M059J (cell line): ENCODE measurements at places on chromosomes 12 and 14. TPM values are rescaled to one million over a fixed set of nuclear protein-coding genes. Genes with fewer than 3 reads are reported as not detected.
A peak's percentile ranks its signal among the peaks of the same experiment; 100 is the strongest.

DNA sequence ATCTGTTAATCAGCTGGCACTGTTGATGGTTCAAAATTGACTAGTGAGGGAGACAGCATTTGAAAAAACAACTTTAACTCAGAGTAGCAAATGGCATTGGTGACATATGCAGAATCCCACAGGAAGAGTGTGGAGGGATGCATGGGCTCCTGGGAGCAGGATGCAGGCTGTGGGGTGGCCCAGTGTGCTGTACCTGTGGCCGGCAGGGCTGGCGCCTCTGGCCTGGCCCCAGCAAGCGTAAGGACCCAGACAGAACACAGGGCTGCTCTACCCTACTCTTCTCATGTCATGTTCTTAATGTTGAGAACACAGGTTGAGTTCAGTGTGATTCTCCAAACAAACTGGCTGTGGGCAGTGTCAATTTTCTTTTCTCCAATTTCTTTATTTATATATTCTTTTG lies 33.4 kb downstream of the DDX51 start:
- no peak for DNase-seq

DNA sequence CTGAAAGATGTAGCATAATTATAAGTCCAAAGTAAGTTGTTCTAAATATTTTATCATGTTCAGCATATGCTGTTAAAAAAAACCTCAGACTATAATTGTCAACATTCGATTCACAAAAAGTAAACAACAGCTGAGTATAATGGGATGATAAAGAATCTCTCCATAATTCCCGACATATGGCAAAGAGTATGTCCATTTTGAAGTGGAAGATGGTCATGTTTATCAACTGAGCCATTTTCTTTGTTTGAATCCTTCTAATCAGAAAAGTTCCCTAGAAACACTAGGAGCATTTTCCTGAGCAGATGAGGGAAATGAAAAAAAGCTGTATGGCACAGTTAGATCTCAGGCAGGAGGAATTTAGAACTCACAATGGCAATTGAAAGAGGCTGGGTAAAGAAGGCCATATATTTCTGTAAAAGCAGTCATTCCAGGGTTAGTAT lies 192.1 kb upstream of the AMIGO2 start:
- peak; percentile 22 for DNase-seq

- peak; percentile 35 for DNase-seq
These were observed 18.4 kb downstream of the USP44 start for GRCh38 chr12:95532851-95533250.

GRCh38 chr12:74292351-74293194 lies 245.1 kb upstream of the ATXN7L3B start:
- peak; percentile 79 for DNase-seq

DNA sequence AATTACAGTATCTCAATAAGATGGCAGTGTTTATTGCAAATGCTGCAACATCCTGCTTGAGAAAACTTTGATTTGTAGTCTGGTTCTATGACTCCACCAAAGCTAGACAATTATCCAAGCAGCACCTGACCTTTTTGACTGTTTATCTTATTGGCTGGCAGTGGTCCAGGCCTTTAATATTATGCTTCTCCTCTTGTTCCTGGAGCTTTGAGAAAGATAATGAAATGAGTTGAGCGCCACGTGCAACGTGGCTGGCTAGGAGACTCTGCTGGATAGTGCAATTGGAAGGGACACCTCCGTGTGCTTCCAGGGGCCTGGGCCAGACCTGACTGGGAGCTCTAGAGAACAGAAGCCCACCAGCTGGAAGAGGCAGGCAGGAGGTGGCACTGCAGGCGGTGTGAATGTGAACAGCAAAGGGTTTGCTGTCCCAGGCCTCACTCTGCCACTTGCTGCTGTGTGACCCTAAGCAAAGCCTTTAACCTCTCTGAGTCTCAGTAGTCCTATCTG lies 349.3 kb downstream of the CACNA1C start:
- no peak for DNase-seq

- no peak for DNase-seq
These were observed 187.8 kb downstream of the DACT1 start for GRCh38 chr14:58825606-58826005.

DNA sequence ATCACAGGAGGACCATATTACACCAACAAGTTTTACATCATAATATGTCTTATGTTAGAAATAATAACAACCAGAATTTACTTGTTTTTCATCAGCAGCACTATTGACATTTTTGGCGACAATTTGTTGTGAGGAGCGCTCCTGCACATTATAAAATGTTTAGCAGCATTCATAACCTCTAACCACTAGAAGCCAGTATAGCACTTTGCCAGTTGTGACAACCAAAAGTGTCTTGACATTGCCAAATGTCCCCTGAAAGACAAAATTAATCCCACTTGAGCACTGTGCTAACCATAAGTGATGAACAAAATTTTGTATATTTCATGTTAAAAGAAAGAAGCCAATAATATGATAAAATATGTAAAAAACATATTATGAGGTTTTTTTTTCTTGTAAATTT lies 356.9 kb upstream of the LMO3 start:
- DNase-seq: no peak

- no peak for DNase-seq
These were observed 213.1 kb upstream of the FLRT2 start for GRCh38 chr14:85316701-85317410.

DNA sequence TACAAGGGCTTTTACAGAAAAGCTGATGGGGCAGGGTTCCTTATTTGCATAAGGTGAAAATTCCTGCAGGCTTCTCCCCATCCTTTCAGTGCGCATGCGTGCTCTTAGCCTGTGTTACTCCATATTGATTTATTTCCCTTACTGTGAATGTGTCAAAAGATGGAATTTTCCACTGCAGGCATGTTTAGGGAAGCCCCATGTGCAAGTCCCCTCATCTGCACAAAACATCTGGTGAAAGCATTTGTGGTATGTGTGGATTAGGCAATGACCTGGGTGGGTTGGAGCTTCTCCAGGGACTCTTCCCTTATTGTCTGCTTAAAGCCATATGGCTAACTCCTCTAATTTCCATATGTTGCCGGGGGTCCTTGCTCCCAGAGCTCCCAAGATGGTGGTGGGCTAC lies 912.7 kb upstream of the LRFN5 start:
- no peak for DNase-seq

Gene KRT8
- 38.8 and 54.8 TPM in 2 replicates for total RNA-seq
